ENCODE measurements at places on chromosomes 13 and 19.
A peak's percentile ranks its signal among the peaks of the same experiment; 100 is the strongest.

GRCh38 chr13:114067381-114067885 lies 65.0 kb downstream of the RASA3 start:
- DNase-seq = no peak

DNA sequence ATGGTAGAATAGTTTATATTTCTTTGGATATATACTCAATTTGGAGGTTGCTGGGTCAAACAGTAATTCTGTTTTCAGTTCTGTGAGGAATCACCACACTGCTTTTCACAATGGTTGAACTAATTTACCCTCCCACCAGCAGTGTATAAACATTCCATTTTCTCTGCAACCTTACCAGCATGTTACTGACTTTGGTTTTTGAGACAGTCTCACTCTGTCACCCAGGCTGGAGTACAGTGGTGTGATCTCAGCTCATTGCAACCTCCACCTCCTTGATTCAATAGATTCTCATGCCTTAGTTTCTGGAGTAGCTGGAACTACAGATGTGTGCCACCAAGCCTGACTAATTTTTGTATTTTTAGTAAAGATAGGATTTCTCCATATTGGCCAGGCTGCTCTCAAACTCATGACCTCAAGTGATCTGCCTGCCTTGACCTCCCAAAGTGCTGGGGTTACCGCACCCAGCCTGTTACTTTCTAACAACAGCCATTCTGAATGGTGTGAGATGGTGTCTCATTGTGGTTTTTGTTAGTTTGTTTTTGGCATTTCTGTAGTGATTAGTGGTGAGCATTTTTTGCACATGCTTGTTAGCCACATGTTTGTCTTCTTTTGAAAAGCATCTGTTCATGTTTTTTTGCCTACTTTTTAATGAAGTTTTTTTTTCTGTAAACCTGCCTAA lies 12.5 kb downstream of the ZNF714 start:
- no peak for DNase-seq

DNA sequence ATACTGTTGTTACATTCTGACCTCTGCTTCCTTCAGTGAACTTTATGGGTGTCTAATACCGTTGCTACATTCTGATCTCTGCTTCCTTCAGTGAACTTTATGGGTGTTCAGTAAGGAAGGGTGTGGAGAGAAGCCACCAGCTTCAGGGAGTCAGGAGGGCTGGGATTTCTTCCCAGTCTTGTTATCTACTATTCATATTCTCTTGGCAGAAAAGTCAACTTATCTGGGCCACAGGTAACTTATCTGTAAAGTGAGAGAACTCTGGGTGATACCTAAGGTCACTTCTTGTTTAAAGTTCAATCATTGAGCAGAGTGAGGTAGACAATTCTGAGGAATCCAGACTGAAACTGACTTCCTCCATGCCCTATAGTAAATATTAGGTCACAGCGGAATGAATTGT lies 71.2 kb upstream of the STK24 start:
- no peak for DNase-seq

GRCh38 chr13:98775844-98776598 lies 23.5 kb upstream of the SLC15A1 start:
- DNase-seq = no peak

DNA sequence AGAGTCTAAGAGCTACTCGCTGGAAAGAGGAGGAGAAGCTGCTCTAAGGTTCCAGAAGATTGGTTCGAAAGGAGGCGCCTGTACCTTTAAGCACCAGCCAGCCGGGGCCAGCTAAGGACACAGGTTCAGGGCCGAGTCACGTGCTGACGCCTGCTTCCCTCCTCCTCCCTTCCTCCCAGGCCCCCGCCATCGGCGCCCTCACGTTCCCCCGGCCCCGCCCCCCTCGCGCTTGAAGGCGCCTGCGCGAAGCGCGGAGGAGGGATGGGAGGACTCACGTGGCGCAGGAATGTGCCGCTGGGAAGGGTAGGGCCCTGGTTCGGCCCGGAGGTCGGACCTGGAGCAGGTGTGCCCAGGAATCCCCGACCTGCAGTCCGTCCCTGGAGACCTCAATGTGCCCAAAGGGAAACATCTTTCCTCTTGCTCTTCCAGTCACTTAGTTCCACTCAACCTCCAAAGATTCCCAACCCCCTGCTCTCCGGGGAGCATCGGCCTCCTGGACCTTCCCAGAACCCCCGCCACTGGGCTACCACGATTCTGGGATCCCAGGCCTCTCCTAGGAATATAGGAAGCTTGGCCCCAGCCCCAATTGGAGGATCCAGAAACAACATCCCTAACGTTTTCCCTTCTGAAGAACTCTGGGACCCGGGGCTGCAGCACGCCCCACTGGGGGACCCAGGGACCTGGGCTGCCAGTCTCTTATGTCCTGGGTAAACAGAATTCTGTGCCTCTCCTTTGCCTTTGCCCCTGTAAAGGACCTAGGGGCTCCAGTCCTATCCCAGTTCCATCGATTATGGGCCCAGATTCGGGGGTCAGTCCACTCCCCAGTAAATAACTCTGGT lies 2.5 kb downstream of the DBP start:
- peak; percentile 95 for DNase-seq

GRCh38 chr19:29268721-29269393 lies 55.9 kb upstream of the UQCRFS1 start:
- DNase-seq = no peak

GRCh38 chr13:99507986-99508385 lies 6.7 kb downstream of the TM9SF2 start:
- no peak for DNase-seq
